Upper lobe of right lung (tissue), 1 donor: ENCODE measurements at places on chromosomes 5 and 9.

GRCh38 chr5:43221502-43221901 is 29.5 kb downstream of the NIM1K start:
- no peaks in the 10 kb centered on the region for H3K4me1 ChIP-seq
- H3K27ac ChIP-seq: no peak overlapping the region
- no peak overlapping the region for H3K4me3 ChIP-seq
- no peaks in the 10 kb centered on the region for H3K27me3 ChIP-seq
- DNase-seq: no peak

GRCh38 chr5:77851176-77852067 is 75.3 kb upstream of the TBCA start:
- H3K36me3 ChIP-seq: no peaks in the 10 kb centered on the region
- peaks cover 39% of the 10 kb centered on the region for H3K27me3 ChIP-seq
- no peak for DNase-seq
- H3K4me1 ChIP-seq: peaks cover 5% of the 10 kb centered on the region
- peak overlapping the region; percentile 57 for H3K4me3 ChIP-seq
- no peak overlapping the region for H3K27ac ChIP-seq

- no peak overlapping the region for H3K4me3 ChIP-seq
- no peaks in the 10 kb centered on the region for H3K4me1 ChIP-seq
- H3K36me3 ChIP-seq: no peaks in the 10 kb centered on the region
- no peak overlapping the region for H3K27ac ChIP-seq
- no peaks in the 10 kb centered on the region for H3K27me3 ChIP-seq
Observed at GRCh38 chr9:95887926-95888497, 12.5 kb downstream of the ERCC6L2 start.

DNA sequence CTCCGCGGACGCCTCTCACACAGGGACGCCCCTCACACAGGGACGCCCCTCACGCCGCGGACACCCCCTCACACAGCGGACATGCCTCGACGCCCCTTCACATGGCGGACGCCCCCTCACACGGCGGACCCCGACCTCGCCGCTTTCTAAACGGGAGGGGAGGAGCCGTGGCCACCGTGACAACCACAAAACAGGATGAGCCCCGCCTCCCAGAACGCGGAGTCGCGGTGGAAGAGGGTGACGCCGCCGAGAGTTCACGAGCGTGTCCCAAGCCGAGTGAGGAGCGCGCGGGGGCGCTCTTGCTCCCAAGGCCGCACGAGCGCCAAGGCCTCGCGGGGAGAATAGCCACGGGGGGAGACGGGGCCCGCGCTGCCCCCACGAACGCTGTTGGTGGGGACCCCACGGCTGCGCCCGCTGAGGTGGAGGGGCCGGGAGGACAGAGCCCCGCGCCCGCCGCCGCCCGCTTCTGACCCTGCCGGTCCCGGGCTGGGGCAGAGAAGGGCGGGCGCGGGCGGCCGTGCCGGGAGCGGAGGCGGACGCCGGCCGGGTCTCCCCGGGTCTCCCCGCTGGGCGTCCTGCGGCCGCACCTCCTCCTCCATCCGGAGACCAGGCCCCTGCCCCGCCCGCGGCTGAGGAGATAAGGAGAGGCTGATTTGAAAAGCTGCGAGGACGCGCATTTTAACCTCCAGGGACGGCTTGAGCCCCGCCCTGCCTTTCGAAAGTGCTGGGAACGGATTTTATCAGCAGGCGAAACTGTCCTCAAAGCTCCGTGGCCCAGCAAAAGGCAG is 3.9 kb upstream of the NKD2 start:
- peak overlapping the region; percentile 53 for H3K4me3 ChIP-seq
- H3K36me3 ChIP-seq: no peaks in the 10 kb centered on the region
- peak; percentile 87 for DNase-seq
- peak overlapping the region; percentile 74 for H3K27ac ChIP-seq

GRCh38 chr5:113170707-113171106 is 194.1 kb downstream of the DCP2 start:
- no peak overlapping the region for H3K27ac ChIP-seq
- no peaks in the 10 kb centered on the region for H3K36me3 ChIP-seq
- no peak for DNase-seq

DNA sequence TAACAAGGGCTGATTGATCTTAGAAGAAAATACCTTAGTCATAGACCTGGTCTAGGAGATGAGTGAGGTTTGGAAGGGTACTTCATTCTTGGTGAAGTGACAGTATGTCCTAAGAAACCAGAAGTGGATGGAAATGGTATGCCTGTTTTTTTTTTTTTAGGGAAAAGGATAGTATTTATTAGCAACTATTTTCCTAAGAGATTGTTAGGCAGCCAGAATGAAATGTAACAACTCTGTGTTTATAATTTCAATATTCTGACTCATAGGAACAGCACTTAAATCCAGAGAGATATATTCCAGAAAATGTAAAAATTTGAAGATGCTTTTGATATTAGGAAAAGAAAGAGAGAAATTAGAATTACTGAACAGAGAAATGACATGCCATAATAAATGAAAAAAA is 21.2 kb upstream of the ARL14EPL start:
- no peak overlapping the region for H3K27ac ChIP-seq
- no peaks in the 10 kb centered on the region for H3K4me1 ChIP-seq
- no peak for DNase-seq
- no peaks in the 10 kb centered on the region for H3K27me3 ChIP-seq
- no peaks in the 10 kb centered on the region for H3K36me3 ChIP-seq

- no peak for DNase-seq
- H3K4me3 ChIP-seq: no peak overlapping the region
- peaks cover 6% of the 10 kb centered on the region for H3K4me1 ChIP-seq
- no peaks in the 10 kb centered on the region for H3K27me3 ChIP-seq
- H3K36me3 ChIP-seq: no peaks in the 10 kb centered on the region
Observed at GRCh38 chr5:43994352-43994708, 391.4 kb downstream of the NNT start.

GRCh38 chr5:75051217-75051751 is 1.1 kb downstream of the GCNT4 start:
- H3K27me3 ChIP-seq: no peaks in the 10 kb centered on the region
- H3K4me3 ChIP-seq: peak overlapping the region; percentile 81
- no peaks in the 10 kb centered on the region for H3K36me3 ChIP-seq
- H3K27ac ChIP-seq: no peak overlapping the region

DNA sequence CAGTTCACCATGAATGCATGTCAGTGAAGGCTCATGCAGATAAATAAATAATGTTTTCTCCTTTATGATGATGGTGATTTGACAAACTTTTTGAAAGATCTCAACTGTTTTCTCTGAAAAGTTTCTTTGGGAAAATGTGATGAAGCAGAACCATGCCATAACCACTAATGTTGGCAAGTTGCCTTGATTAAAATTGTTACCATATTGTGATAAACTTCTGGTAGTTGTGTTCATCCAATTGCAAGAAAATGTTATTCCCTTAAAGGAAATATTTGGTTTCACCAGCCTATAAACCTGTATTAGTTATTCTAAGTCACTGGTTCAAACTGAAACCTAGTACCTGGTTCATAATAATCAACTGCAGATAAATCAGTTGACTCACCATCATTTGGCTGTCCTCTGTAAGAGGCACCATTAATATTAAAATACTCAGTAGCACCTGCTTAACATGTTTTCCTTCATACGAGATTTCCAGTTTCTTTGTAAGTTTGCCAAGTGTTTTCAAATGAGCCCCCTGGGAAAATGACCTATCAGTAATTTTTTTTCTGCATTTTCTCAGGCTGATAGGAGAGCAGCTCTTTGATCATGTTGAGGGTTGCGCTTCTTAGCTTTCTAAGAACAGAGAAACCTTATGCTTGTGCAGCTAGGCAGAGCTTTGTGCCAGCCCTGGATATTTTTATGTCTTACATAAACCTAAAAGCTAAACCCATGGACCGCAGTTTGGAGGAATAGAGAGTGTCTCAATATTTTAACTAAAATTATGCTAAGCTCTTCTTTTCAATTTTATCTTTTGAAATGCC is 88.0 kb downstream of the LURAP1L start:
- DNase-seq: no peak
- H3K4me1 ChIP-seq: no peaks in the 10 kb centered on the region
- no peak overlapping the region for H3K27ac ChIP-seq
- no peaks in the 10 kb centered on the region for H3K27me3 ChIP-seq
- no peak overlapping the region for H3K4me3 ChIP-seq

DNA sequence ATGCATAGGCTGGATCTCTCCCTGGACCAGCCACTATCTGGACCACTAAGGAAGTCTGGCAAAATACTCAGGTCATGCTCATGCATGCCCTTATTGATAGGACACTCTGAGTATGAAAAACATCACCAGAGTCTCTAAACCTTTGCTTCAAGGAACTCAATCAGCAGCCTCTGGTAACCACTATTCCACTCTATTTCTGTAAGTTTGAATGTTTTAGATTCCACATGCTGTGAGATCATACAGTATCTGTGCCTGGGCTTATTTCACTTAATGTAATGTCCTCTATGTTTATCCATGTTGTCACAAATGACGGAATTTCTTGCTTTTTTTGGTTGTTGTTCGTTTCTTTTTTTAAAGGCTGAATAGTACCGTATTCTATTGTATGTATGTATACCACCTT is 68.3 kb downstream of the TARS1 start:
- no peak for DNase-seq
- H3K4me1 ChIP-seq: no peaks in the 10 kb centered on the region
- no peak overlapping the region for H3K27ac ChIP-seq
- H3K4me3 ChIP-seq: no peak overlapping the region

- H3K36me3 ChIP-seq: no peaks in the 10 kb centered on the region
- H3K27me3 ChIP-seq: no peaks in the 10 kb centered on the region
- no peak overlapping the region for H3K4me3 ChIP-seq
- no peak for DNase-seq
Observed at GRCh38 chr5:148910216-148910615, 83.8 kb downstream of the ADRB2 start.

DNA sequence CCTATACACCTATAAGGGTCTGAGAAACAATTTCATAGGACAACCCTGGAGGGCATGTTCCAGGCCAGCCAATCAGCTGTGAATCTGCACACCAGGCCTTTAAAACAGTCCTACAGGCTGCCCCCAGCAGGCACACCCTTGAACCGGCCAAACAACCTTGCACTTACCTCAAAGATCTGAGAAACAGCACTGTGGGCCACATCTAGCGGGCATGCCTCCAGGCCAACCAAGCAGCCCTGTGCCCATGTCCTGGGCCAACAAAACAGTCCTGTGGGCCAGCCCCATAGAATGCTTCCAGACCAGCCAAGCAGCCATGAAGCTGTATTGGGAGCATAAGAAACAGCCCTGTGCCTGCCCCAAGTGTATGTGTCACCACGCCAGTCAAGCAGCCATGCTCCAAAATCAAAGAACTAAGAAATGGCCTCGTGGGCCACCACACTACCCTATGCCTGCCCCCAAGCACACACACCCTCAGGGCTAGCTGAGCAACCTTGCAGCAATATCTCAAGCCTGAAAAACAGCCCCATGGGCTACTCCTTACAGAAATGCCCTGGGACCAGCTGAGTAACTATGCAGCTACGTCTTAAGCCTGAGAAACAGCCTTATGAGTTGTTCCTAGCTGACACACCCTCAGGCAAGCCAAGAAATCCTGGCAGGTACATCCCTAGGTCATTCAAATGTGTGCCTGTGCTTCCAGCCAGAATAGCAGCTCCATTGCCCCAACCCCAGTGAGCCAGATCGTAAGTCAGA is 2243.8 kb upstream of the C9orf72 start:
- H3K4me1 ChIP-seq: no peaks in the 10 kb centered on the region
- H3K27ac ChIP-seq: no peak overlapping the region
- no peak overlapping the region for H3K4me3 ChIP-seq
- H3K27me3 ChIP-seq: no peaks in the 10 kb centered on the region
- H3K36me3 ChIP-seq: no peaks in the 10 kb centered on the region
- DNase-seq: no peak

- H3K36me3 ChIP-seq: no peaks in the 10 kb centered on the region
- H3K4me1 ChIP-seq: peaks cover 2% of the 10 kb centered on the region
- H3K27ac ChIP-seq: no peak overlapping the region
Observed at GRCh38 chr5:5342784-5343183, 79.7 kb upstream of the ICE1 start.

GRCh38 chr9:115850548-115851304 is 302.9 kb upstream of the PAPPA start:
- H3K4me1 ChIP-seq: no peaks in the 10 kb centered on the region
- no peaks in the 10 kb centered on the region for H3K27me3 ChIP-seq
- no peak for DNase-seq
- H3K4me3 ChIP-seq: no peak overlapping the region

DNA sequence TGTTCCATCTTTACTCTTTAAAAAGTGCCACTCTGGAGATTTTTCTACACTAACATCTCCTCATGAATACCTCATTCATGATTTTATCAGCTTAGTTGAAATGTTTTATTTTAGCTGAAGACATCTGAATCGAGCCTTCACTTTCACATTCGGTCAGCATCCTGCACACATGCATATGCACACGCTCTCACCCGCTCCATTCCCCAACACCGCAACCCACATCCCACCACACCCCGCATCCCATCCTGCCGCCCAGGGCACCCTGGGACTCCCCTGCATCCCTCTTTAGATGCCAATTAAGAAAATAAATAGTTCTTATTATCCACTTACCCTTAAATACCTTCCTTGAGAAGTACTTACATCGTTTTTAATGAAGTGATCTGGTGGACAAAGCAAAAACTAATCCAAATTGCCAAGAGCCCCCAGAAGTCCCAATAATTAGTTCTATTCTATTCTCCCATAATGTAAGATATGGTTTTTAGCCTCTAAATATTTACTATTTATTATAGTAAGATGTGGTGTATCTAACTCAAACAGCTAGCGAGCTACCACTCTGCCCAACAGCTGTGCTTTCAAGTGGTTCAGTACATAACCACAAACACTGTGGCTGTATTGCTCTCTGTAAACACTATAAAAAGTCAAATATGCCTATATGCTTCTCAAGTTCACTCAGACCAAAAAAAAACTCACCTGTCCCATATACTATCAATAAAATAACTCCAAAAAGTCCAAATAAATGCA is 38.2 kb downstream of the GZMK start:
- no peak overlapping the region for H3K27ac ChIP-seq
- no peaks in the 10 kb centered on the region for H3K27me3 ChIP-seq
- no peak for DNase-seq
- no peaks in the 10 kb centered on the region for H3K36me3 ChIP-seq
- H3K4me3 ChIP-seq: no peak overlapping the region
- H3K4me1 ChIP-seq: no peaks in the 10 kb centered on the region
